ENCODE measurements at places on chromosomes 3 and 15.

DNA sequence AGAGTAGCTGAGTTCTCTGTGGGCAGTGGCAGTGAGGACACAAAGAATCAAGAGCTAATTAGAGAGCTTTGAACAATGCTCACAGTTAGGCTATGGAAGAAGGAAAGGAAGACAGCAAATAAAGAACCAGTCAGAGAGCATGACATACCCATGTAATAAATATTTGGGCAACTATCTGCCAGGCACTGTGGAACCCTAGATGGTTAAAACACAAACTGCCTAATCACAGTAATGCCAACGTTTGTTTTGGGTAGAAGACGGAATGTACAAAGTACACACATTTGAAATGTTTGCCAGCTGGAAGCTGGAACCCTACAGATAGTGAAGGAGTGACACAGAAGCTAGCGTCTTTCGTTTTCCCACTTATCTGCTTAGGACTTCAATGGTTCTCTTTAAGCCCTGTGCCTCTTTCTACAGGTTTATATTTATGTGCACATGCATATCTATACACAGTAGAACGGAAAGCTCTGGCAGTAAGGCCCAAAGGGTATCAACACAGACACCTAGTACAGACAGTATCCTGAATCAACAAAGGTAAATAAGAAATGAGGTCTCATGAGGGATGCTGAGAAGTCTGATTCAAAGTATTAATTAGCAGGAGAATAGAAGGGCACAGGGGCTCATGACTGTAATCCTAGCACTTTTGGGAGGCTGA is 44.6 kb downstream of the ANKRD28 start:
- no peak for DNase-seq

DNA sequence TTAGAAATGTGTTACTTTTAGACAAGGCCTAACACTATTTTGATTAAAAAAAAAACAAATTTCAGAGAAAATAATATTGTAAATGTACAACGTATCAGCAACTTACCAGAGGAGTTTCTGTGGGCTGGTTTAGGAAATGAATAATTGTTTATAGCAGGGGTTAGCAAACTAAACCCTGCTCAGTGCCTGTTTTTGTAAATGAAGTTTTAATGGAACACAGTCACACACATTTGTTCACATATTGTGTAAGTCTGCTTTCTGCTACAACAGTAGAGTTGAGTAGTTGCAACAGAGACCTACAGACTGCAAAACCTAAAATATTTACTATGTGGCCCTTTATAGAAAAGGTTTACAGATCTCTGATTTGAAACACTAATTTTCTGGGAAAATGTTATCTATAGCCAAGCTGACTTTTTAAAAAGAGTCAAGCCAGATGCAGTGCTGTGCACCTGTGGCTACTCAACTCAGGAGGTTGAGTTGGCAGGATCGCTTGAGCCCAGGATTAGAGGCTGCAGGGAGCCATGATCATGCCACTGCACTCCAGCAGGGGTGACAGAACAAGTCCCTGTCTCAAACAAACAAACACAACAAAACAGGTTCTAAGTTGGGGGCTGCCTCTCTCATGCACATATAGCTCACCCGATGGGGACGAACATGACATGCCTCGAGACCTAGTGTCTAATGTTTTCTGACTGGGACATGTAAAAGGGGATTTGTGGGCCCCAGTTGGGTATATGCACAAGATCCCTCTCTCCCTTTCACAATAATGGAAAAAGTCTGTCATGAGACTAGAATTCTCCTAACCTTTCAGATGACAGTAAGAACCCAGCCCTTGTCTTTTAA is 182.5 kb downstream of the TNIK start:
- DNase-seq, result no peak

DNA sequence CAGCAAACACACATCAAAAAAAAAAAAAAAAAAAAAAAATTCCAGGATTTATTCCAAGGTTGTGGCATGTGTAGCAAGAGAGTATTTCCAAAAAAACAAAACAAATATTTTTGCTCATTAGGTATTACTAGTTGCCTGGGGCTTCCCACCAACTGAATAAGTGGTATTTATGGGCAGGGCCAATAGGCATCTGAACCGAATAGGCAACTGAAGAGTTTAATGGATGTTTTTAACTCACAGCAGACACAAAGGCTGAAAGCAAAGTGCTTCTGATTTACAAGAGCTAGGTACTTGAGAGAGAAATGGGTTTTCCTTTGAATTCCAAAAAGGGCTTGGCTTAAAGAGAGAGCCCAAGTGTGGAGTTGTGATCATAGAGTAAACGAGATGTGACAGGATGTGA is 21.4 kb downstream of the EIF4E3 start:
- no peak for DNase-seq

DNA sequence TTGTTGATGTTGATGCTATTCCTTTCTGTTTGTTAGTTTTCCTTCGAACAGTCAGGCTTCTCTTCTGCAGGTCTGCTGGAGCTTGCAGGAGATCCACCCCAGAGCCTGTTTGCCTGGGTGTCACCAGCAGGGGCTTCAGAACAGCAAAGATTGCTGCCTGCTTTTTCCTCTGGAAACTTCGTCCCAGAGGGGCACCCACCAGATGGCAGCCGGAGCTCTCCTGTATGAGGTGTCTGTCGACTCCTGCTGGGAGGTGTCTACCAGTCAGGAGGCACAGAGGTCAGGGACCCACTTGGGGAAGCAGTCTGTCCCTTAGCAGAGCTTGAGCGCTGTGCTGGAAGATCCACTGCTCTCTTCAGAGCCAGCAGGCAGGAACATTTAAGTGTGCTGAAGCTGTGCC is 303.2 kb downstream of the ZIC1 start:
- no peak for DNase-seq

DNA sequence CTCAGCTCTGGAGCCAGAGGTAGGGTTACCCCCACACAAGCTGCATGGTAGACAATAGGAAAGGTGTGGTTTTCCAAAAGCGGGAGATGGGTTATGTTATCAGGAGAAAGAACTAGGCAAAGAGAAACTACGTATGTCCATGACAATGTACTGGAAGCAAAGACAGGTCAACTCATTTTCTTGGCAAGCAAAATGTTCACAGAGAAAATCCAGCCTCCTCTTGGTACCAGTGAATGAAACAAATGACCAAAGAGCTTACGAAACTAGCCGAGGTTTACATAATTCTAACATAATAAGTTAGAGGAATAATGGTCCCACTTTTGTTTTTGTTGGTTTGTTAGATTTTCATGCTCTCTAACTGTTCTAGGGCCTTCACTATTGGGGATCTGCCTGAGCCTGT is 338.1 kb upstream of the TGFBR2 start:
- DNase-seq, result no peak

- DNase-seq, result no peak
These were observed 8.8 kb downstream of the EAF1 start for GRCh38 chr3:15436246-15436645.

GRCh38 chr15:39088156-39088555 is 492.7 kb upstream of the THBS1 start:
- DNase-seq, result no peak

- no peak for DNase-seq
These were observed 16.3 kb downstream of the CRTAP start for GRCh38 chr3:33130144-33130543.

DNA sequence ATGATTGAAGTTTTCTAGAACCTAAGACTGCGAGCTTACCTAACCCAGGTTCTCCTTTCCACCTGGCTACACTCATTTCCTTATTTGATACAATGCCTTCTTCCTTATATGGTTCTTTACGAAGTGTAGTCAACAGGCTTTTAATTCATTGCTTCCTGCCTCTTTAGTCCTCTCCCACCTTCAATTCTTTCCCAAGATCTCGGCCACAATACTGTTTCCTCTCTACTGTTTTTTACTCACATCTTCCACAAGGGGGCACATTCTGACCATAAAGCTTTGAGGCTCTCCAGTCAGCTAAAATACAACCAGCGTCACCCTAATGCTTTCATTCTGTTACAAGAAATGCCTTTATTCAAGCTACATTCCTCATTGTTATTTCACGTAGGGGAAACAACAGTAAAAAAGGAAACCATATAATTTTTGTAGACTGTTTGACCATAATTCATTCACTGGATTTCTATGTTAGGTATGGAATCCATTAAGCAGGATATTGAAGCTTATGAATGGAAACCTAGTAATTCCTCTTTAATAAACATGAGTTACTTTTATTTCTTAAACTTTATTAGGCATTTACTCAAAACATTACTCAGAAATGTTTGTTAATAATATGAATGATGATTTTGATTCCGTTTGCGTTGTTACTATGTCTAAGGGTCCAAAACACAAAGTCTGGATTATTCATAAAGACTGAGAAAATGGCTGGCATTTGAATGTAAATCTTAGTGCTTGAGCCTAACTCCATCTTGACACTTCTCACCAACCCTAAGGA is 29.5 kb upstream of the VEPH1 start:
- DNase-seq, result peak; percentile 66

GRCh38 chr3:123075359-123075758 is 8.5 kb downstream of the PDIA5 start:
- no peak for DNase-seq

DNA sequence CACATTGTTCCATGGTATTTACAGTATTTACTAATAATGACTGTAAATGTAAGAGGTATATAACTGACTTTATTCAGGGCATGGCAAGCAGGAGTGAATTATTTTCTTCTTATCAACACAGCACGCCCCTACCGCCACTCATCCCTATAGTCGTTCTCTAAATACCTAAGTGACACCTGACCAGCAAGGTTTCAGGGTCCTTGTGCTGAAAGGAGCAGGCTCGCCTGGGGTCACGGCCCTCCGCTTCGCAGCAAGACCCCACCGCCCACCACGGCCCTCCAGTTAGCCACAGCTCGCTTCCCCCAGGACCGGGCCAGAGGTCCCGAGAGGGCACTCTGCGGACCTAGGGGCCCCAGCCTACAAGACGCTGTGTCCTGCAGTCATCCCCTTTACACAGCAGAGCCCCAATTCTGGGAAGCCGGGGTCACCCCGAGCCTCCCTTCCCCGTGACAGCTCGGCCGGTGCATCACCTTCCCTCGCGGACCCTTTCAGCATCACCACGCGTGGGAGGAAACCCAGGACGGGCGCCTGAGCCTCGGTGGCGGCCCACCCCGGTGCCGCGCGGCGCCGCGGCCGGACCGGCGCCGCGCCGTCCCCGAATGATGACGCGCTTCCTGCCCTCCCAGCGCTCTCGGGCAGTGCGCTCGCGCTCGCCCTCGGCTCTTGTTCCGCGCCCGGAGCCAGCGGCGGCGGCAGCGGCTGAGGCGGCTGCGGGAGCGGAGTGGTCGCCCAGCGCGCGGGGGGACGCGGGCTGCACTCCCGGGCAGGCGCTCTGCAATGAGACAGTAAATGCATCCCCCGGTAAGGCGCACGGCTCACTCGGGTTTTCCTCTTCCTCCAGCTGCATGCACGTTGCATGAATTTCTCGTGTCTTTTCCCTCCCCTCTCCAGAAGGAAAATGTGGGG is 225.1 kb upstream of the C2CD4B start:
- peak; percentile 82 for DNase-seq

DNA sequence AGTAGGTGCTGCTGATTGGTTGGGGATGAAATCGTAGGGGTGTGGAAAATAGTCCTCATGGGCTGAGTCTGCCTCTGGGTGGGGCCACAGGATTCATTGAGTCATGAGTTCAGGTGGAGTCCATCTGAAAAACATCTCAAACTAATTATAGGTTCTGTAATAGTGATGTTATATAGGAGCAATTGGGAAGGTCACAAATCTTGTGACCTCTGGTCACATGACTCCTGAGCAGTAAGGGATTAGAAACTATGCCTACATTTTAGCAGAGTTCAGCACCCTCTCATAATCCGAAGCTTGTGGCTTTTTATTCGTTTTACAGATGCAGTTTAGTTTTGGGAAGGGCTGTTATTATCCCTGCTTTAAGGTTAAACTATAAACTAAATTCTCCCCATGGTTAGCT is 22.9 kb upstream of the NEDD4 start:
- no peak for DNase-seq

- no peak for DNase-seq
These were observed 10.3 kb downstream of the SPINT1 start for GRCh38 chr15:40854161-40854560.

GRCh38 chr3:100400419-100400779 is 490 bp downstream of the TOMM70 start:
- peak; percentile 26 for DNase-seq

DNA sequence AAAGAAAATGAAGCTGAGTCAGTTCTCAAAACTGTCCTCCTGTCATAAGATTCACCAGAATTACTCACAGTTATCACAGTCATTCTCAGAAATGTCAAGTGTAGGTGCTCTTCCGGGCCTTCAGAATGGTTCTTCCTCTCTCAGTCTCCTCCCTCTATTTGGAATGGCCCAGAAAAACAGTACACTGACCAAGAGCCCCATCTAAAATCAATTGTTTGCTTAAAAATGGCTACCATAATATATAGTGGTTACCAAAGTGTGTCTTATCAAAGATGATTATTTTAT is 99.8 kb downstream of the MECOM start:
- DNase-seq, result no peak

GRCh38 chr3:143208976-143209714 is 89.6 kb downstream of the CHST2 start:
- DNase-seq, result no peak

DNA sequence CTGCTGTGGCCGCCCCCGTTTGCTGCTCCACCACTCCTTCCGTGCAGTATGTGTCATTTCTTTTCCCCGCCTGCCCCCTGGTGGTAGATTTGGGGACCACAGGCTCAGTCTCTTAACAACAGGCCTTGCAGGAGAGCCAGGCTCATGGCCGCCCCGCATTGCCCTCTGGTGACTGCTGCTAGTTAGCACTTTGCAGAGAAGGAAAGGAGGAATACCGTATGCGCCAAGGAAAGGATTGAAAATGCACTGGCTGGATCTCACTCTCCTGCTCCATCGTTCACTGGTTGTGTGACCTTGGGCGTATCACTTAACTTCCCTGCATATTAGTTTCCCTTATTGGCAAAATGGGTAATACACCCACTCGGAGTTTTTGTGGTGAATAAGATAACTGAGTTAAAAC is 39.3 kb upstream of the PXYLP1 start:
- peak; percentile 97 for DNase-seq

GRCh38 chr3:127740136-127740915 is 67.6 kb downstream of the ABTB1 start:
- no peak for DNase-seq

GRCh38 chr3:186032321-186032720 is 76.6 kb downstream of the ETV5 start:
- DNase-seq, result no peak

GRCh38 chr3:113747283-113748046 is 630 bp downstream of the ATP6V1A start:
- DNase-seq, result peak; percentile 58

DNA sequence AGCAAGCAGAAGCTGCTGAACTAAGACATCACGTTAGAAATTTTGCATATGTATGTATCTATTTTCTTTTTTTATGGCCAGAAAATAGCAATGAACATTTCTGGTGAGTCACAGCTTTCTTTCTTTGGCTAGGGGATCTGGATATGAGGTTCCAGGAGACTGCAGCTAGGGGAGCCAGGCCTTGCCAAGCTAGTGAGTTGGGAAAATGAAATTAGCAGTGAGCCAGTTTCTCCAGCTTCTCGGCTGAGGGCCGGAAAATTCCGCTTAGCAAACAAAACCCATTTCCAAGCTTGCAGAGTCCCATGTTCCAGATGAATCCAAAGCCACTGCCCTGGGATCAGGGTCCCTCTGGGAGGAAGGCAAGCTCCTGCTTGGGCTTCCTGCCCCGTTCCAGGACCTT is 137.6 kb downstream of the SRGAP3 start:
- no peak for DNase-seq
